ENCODE measurements at places on chromosomes 1 and 21. TPM values are rescaled to one million over a fixed set of nuclear protein-coding genes. Genes with fewer than 3 reads are reported as not detected.

Gene IPO13
- total RNA-seq, result 14.0 TPM

Gene TFAP2E
- 0.21 TPM for total RNA-seq

Gene MSH4
- 0.34 TPM for total RNA-seq

Gene C1orf226
- not detected for total RNA-seq

Gene GALNT2
- total RNA-seq, result 63.1 TPM

Gene ATP6V1G3
- total RNA-seq, result not detected

GRCh38 chr1:188062456-188062855, 1233.7 kb downstream of the PLA2G4A start:
- DNase-seq, result no peak

- no peak for DNase-seq
Measured at GRCh38 chr1:107879927-107880326, 85.1 kb downstream of the VAV3 start.

DNA sequence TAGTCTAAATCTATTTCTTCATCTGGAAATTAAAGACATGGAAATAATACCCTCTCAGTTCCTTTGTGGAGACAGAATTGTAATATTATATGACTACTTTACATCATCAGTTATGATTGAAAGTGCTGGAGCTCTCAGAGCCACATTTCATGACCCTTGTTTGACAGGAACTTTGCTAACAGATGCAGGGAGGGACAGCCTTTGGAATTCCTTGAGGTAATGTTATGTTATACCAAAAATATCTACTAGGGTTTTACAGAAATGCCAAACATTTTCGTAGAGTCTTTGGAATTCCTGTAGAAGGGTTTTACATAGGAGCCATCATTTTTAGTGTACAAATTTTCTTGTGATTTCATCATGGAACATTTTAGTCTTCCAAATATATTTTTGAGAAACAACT, 57.4 kb upstream of the ADAMTS5 start:
- DNase-seq, result no peak

DNA sequence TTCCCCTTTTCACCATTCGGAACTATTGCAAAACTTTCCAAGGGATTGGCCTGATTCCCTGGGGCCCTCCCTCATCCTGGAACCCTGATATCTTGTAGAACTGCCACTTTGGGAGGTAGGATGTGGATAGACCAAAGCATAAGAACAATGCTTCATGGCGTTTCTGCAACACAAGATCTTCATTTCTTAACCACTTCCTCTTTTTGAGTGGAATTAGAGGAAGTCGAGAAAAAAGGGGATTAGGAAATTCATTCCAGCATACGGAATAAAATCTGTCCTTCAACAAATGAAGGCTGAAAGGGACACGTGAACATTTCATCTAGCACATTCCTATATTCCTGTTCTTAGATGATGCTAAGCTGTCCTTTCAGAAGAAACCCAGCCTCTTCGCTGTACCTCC, 149.3 kb downstream of the HUNK start:
- DNase-seq, result no peak

GRCh38 chr1:203287109-203287893, 18.0 kb upstream of the BTG2 start:
- DNase-seq, result no peak

GRCh38 chr1:204232526-204232925, 18.7 kb upstream of the GOLT1A start:
- DNase-seq, result no peak

- peak; percentile 86 for DNase-seq
Measured at GRCh38 chr1:19044975-19045831, 88.7 kb upstream of the IFFO2 start.

DNA sequence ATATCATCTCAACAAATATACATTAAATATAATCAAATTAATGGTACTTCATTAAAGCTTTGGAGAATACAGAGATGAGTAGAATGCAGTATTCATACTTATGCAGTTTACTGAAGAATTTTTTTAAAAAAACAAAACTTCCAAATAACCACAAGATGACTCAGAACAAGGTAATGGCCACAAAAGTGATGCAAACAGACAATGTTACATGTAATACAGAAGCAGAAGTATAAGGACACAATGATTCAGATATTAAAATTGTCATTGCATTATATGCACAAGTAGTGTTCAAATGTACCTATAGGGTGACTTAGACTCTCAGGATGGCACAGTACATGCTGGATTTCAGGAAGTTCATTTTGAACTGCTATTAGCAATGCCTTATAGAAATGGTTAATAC, 227.2 kb upstream of the ST6GALNAC5 start:
- DNase-seq, result peak; percentile 10

GRCh38 chr1:15046487-15047165, 106.9 kb upstream of the TMEM51 start:
- peak; percentile 71 for DNase-seq

- DNase-seq, result no peak
Measured at GRCh38 chr21:34939673-34940331, 109.3 kb downstream of the RUNX1 start.

GRCh38 chr1:233864578-233864977, 39.9 kb upstream of the SLC35F3 start:
- no peak for DNase-seq

- no peak for DNase-seq
Measured at GRCh38 chr1:3566003-3566885, 45.1 kb downstream of the MEGF6 start.

- no peak for DNase-seq
Measured at GRCh38 chr1:2368053-2368744, 23.2 kb downstream of the MORN1 start.

- no peak for DNase-seq
Measured at GRCh38 chr21:45922648-45923047, 58.9 kb upstream of the COL6A1 start.

- peak; percentile 75 for DNase-seq
Measured at GRCh38 chr1:24558902-24559791, 3.3 kb downstream of the NCMAP start.

DNA sequence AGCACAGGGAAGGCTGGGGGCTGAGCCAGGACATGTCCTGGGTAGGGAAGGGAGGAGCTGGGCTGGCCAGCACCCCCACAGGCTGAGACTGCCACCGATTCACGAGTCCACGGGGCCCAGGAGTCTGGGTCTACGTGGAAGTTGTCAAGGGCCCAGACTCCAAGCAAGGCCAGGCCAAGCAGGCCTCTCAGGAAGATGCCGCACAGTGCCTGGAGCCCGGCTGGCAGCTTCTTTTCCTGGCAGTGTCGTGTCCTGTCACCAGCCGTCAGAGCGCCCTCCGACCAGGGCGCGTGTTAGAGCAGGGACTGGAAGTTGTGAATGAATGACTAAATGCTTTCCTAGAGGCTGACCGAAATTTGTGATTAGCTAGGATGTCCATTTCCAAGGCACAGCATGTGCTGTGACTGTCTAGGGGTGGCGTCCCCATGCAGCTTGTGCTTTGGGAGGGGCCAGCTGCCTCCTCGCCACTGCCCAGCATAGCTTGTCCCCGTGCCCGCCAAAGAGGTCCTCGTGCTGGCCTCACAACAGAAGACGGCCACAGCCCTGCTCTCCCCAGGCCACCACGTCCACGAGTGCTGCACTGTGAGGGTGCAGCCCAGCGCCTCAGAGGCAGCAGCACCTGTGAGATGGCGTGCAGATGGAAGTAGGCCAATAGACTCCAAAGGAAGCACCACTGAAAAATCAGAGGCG, 147.4 kb upstream of the COL6A1 start:
- no peak for DNase-seq

GRCh38 chr1:76554283-76554682, 313.0 kb upstream of the ST6GALNAC5 start:
- DNase-seq, result no peak

GRCh38 chr1:225657462-225657989, 4.6 kb upstream of the ENAH start:
- peak; percentile 80 for DNase-seq

DNA sequence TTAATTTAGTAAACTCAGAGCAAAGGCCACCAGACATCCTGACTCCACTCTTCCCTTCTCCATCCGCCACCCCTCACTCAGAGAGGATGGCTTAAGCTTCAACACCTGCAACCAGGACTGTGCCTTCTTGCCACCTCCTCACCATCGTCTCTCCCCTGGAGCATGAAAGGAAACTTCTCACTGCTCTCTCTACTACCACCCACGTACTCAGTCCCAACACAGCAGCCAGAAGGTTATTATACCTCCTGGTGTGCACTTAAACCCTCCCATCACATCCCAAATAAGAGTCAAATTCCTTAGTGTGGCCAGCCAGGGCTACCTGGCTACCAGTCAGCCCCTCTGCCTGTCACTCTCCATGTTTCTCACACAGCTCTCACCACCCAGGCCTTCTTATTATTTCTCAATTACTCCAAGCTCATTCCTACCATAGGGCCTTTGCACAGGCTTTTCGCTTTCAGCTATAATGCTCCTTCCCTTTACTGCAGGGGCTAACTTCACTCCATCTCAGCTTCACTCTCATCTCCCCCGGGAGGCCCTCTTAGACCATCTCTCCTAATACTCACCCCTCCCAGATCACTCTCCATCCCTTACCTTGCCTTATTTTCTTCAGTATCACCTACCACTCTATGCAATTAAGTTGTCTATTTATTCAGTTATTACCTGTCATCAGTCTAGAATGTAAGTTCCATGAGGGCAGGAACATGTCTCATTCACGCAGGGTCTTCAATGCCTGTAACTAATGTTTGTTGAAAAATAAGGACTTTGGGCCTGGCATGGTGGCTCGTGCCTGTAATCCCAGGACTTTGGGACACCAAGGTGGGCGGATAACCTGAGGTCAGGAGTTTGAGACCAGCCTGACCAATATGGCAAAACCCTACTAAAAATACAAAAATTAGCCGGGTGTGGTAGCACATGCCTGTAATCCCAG, 137.5 kb downstream of the TOMM20 start:
- no peak for DNase-seq

DNA sequence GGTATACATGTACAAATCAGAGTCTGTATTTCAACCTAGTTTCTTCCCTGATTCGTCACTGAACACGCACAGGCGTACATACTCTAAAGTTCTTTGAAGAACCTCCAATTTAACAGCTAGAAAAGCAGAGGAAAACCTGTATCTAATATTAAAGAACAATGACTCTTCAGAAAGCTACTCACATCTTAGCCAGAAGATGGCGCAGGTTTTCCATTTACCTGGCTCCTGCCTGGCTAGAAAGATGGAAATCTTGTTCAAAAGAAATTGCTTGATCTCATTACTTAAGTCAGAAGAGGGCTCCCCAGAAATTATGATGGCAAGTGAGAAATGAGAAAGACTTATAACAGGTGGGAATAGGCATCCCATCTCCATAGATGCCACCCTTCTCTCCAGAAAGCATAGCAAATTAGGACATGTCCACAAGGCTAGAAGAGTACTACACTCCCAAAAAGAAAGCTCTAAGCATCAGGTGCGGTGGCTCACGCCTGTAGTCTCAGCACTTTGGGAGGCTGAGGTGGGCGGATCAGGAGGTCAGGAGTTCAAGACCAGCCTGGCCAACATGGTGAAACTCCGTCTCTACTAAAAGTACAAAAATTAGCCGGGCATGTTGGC, 19.0 kb upstream of the L1TD1 start:
- peak; percentile 52 for DNase-seq

DNA sequence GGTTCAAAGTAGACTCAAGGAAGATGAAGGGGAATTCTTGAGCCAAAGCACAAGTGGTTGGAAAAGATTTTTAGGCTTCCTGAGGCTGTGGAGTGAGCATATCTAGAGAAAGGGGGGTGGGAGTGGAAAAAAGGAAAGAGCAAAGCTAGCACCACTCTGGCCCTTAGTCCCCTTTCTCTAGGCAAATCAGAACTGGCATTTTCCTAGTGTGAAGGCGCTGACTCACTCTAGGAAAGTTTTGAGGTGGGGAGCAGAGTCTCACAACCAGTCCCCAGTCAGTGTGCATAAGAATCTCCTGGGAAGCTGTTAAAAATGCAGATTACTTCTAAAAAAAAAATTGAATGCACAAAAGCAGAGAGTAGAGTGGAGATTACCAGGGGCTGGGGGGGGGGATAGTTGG, 3.4 kb upstream of the GPR89B start:
- DNase-seq, result no peak
